Activated effector memory CD4-positive, alpha-beta T cell treated with anti-CD3 and anti-CD28 coated beads, Interleukin-2, amount 50 U/mL, for 16 hours (primary cell): ENCODE measurements at places on chromosomes 16 and 17.

DNA sequence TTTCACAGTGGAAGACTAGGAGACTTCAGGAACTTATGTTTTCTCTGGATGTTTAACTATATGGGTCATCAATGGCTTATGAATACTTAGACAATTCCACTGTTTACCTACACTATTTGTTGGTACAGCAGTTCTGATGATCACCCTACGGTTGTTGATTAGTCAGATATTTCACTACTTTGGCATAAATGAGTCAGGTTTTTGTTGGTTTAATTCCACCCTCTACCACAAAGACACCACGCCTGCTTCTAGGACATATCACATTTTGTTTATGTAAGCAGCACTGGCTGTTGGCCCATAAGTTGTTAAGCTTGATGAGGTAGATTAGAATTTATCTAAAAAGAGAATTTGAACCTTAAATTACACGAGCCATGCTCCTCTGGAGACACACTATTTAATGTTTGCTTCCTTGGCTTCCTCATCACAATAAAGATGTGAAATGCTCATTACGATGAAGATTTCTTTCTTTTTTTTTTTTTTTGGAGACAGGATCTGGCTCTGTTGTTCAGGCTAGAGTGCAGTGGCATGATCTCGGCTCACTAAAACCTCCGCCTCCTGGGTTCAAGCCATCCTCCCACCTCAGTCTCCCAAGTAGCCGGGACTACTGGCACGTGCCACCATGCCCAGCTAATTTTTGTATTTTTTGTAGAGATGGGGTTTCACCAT lies 4.3 kb downstream of the GDE1 start:
- no peak for DNase-seq

- no peak for DNase-seq
Observed at GRCh38 chr16:27776556-27777225, 226.7 kb downstream of the KATNIP start.

DNA sequence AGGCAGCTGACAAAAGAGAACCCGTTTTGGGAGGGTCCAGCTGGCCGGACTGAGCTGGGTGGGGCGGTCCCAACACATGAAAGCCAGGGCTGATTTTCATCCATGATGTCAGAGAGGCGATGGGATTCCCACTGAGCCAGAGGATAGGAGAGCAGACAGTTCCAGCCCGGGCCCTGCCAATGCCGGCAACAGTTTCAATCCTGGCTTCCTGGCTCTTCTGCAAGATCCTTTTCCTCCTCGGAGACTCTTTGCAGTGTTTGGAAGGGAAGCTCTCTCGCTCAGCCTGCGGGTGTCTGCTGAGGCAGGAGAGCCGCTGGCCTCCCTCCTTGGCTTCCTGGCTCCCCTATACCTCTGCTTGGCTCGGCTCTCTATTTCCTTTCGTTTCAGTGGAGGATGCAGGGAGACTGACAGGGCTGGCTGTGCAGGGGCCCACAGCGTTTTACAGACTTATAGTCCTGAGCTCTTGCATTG lies 145.5 kb upstream of the SOX9 start:
- DNase-seq, result no peak

- DNase-seq, result no peak
Observed at GRCh38 chr17:39999067-39999466, 16.2 kb upstream of the CSF3 start.

DNA sequence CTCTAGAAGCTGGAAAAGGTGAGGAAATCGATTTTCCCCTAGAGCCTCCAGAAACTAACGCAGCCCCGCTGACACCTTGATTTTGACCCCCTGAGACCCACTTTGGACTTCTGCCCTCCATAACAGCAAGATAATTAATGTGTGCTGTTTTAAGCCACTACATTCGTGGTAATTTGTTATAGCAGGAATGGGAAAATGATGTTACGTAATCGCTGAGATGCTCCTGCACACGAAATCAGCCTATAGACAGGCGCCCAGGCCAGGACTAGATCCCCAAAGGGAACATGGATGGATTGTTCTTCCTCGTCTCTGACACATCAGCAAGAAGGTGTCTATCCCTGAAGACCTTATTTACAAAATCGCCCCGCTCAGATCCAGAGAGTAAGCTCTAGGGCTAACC lies 1.4 kb upstream of the MYOCD start:
- no peak for DNase-seq

DNA sequence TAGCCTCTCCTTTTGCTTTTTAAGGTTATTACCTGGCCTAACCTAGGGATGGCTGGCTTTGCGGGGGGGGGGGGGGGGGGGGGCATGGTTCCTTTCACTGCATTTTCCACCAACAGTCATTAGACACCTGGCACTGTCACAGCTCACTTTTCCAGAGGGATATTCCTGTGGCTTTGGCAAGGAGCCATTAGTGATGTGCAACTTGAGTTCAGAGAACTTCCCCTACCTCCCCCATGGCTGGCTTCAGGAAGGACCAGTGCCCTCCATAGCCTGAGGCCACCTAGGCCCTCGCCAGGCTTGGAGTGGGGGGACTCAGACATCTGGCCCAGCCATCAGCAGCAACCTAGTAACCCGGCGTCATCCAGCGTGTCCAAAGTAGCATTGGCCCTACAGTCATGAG lies 234.6 kb downstream of the CPPED1 start:
- no peak for DNase-seq
